ENCODE measurements at places on chromosomes 4 and X.
A peak's percentile ranks its signal among the peaks of the same experiment; 100 is the strongest.

DNA sequence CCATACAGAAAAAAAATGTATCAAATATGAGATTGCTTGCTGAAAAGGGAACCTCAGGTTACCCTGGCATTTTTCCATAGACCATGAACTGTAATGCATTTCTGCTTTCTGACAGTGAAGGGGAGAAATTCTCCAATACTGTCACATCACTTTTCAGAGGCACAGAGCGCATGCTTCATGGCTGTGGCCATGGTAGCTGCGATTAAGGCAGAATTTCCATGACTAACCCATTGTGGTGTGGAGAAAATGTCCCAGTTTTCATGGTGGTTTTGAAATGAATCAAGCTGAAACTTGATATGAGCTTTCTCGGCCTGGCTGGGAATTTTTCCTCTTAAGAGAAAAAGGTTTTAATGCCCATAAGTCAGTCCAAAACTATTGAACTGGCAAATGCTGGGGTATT, 39.5 kb upstream of the MAP3K15 start:
- DNase-seq = peak; percentile 87

GRCh38 chr4:95124906-95125504, 367.2 kb downstream of the BMPR1B start:
- peak; percentile 75 for DNase-seq

DNA sequence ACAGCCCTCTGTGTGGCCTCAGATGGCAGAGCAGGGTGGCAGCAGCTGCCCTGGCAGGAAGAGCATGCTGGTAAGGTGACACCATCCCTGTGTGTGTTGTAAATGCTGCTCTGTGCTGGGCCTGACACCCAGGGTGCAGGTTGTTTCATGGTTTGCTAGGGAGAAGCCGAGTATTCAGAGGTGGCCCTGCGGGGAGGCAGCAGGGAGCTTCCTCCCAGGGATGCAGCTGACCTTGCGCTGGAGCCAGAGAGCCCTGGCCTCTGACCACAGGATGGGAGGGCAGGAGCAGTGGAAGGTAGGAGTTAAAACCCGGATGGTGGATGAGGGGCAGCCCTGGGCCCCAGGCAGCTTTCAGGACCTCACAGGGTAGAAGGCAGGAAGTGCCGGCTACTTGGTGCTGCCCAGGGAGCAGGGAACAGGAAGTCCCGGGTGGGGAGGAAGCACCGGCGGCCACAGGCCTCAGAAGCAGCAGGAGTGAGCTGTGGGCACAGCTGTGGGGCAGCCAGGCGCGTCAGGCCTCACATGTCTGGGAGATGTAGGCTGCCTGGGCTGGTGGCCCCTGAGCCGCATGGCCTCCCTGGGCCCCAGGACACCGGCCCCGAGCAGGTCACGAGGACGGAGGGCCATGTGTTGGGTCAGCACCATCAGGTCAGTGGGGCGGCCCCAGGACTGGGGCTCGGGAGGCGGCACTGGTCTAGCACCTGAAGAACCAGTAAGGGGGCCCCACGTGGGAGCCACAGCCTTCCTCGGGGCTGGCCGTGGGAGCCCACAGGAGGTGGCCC, 19.1 kb downstream of the SH3BP2 start:
- DNase-seq = peak; percentile 47

DNA sequence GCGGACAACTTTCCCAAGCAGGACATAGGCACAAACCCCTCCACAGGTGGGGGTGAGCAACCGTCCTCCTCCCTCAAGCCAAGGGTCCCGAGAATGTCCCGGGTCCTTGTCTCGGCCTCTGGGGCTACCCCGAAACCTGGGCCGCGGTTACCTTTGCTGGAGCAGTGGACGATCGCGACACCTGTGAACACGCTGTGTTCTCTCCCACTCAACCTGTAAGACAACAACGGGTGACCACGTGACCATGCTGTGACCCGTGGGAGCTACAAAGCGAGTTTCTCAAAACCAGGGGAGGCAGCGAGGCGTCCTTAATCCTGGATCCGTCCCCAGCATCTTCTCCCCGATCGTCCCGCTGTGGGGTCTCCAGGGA, 17.9 kb downstream of the ASMTL start:
- no peak for DNase-seq

DNA sequence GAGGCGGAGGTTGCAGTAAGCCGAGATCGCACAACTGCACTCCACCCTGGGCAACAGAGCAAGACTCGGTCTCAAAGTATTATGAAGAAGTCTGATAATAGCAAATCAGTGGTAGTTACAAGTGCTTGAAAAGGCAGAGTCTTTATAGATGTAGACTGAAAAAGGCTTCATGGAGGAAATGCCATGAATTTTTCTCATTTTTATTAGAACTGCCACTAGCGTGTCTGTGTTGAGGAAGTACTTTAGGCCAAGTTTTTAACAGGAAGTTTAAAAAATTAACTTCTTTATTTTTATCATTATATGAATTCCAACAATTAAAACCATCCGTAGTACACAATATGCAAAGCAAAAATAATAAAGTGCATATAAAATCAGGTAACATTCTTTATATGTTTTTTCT, 32.8 kb upstream of the IL13RA1 start:
- DNase-seq = peak; percentile 21

GRCh38 chr4:110245577-110245976, 47.2 kb upstream of the ELOVL6 start:
- peak; percentile 53 for DNase-seq

DNA sequence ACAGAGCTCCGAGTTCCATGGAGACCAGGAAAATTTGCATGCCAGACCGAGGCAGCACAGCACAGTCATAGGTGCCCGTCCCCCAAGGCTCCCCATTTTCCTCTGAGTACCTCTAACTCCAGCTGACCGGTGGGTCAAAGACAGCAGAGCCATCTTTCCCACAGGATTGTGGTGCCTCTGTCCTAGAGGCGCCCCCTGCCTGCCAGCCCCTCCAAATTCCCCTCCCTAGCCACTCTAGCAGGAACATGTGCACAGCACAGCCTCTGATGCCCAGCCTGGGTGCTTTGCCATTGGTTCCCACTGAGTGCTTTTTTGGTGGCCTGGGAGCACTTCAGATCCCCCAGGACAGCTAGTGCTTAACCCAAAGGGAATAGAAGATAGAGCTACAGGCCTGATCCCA, 368.5 kb upstream of the PABPC5 start:
- DNase-seq = no peak

DNA sequence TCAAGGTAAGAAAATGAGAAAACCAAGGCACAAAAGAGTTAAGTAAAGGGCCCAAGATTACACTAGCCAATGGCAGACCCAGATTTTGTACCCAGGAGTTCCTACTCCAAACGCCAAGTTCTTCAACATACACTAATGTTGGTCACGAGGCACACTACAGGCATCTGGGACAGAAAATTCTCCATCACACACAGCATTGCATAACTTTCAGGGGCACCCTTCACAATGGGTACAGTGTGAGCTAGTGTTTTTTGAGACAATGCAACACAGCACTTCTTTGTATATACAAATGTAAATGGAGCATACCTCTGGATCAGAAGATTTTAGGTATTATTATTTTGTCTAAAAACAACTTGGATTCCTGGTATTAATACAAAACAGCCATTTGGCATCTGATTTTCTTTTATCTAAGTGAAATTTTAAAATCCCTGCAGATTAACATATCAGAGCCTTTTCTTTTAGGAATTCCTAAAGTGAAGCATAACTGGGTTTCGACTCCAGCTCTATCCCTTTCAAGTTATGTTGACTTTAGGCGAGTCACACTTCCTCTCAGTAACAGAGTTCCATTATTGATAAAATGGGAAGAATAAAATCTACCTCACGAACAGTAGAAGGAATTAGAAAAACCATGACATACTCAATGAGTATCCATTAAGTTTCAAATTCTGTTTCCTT, 41.1 kb downstream of the ADGRA3 start:
- peak; percentile 64 for DNase-seq

- DNase-seq = no peak
Measured at GRCh38 chr4:84495118-84495793, 3.8 kb downstream of the NKX6-1 start.

- no peak for DNase-seq
Measured at GRCh38 chr4:108535757-108536156, 84.6 kb upstream of the RPL34 start.
